ENCODE measurements at places on chromosomes 5 and 9.

DNA sequence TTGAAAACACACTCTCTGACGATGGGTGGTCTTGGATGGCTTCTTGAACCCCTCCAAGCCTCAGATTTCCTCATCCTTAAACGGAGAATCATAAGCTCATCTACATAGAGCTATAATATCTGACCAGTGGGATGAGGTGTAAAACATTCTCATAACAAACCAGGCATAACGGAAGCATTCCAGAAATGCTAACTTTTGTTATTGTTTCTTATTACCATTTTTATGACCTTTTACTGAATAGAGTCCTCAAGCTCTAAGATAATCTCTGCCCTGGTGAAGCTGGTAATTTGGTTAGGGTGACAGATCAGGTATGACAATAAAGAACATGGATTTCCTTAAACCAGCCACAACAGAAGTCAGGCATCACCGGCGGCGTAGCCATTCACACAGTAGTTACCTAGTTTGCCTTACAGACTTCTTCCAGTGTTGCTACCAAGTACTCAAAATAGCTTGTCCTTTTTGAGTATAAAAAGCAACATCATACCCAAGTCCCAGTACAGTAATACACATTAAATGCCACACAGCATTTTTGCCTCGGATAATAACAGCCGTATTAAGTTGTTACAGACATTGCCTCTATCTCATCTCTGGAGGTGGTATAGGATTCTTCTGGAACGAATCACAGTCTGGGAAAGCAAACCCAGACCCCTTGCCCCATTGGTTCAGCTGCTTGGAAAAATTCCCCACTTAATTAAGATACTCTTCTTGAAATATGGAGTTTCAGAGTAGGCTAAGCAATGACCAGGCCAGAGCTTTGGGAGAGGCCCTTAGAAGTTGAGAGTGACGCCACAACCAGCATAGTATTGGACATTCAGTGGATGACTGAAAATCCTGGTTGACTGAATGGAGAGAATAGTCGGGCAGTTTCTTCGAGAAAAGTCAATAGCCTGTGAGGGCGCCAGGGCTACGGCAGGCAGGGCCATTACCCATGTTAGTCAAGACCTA lies 252.5 kb downstream of the SLIT3 start:
- no peak for DNase-seq

GRCh38 chr9:89743573-89744254 lies 138.9 kb downstream of the GADD45G start:
- DNase-seq: no peak

GRCh38 chr9:77511525-77511924 lies 136.6 kb downstream of the GNA14 start:
- DNase-seq: no peak

DNA sequence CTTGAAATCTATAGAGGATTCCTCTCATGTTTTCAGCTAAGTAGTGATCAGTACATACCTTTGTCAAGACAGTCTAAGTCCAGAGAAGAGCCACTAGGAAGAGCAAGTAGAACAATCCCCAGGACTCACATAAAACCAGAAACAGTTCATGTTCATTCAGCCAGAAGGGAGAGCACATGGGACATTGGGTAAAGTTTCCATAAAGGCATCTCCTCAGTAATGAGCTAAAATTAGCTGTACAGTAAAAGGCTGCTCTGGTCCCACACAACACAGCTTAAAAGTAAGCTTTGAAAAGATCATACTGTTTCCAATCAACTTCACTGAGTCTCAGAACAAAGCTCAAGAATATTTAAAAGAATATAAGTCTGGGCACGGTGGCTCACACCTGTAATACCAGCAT lies 32.4 kb downstream of the HOMER1 start:
- no peak for DNase-seq

DNA sequence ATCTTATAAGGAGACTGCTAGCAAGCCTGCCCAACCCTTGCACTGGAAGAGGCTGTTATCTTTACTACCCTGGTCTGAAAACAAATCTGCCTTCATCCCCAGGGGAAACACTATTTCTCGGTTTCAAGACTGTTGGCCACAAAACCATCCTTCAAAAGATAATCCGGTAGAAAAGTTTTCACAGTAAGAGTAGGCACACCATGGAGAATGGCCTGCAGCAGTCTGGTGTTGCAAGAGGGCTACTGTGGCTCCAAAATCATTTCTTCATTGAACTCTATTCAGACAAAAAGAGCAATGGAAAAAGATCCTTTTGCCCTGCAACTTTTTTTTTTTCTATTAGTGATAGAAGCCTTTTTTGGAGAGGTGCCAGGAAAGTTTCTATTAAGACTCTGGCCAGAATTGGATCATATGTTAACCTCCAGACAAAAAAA lies 163.9 kb downstream of the ARHGEF28 start:
- DNase-seq: no peak

Data from SK-N-MC (cell line).